A549 (cell line): ENCODE measurements at places on chromosomes 7 and 10. TPM values are rescaled to one million over a fixed set of nuclear protein-coding genes. Genes with fewer than 3 reads are reported as not detected.

DNA sequence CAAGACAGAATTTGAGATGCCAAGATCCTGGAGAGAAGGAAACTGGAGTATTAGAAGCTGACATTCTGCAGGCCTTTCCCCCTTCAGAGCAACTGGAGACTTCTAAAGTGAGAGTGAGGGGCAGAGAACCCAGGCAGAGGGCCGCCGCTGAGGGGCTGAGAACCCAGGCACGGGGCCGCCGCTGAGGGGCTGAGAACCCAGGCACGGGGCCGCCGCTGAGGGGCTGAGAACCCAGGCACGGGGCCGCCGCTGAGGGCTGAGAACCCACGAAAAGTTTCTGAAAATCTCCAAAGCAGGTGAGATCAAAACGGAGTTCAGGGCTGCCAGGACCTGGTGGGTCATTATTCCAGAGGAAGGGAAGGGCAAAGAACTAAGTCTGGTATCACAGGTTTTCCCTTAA is 126.2 kb downstream of the DLG5 start:
- no peak for DNase-seq

HOXA6 gene
- polyA plus RNA-seq = 1.6 to 2.2 TPM (median 2.1 TPM) in 3 replicates

GRCh38 chr10:5466451-5467206 is 32.7 kb downstream of the CALML5 start:
- no peak for DNase-seq

DNA sequence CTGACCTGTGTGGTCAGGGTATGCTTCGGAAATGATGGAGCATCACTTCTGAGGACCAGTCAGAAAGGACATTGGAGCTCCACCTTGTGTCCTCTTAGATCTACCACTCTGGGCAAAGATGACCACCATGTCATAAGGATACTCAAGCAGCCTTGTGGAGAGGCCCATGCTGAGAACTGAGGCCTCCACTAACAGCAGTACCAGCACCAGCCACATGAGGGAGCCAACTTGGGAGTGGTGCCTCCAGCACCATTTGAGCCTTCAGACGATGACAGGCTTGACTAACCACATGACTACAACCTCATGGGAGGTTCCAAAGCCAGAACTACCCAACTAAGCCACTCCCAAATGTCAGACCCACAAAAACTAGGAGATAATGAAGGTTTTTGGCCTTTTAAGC is 116.0 kb downstream of the NPTX2 start:
- peak; percentile 81 for DNase-seq

DNA sequence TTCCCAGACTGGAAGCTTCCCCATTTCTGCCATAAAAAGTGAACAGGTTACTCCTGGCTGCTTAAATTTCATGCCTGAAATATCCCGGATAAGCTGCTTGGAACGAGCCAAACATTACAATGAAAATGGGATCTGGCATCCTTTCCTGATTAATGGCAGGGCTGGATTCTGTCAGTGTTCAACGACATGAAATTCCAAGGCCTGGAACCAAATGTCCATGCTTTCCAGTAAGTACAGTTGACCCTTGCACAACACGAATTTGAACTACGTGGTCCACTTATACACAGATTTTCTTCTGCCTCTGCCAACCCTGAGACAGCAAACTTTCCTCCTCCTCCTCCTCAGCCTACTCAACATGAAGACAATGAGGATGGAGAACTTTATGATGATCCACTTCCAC is 65.4 kb downstream of the SGMS1 start:
- no peak for DNase-seq

- DNase-seq = peak; percentile 48
These were observed at the start of gene FUOM for GRCh38 chr10:133357285-133358161. FUOM (minus strand) TSS chr10:133358019; CDS start chr10:133358007, 12 bp downstream.

DNA sequence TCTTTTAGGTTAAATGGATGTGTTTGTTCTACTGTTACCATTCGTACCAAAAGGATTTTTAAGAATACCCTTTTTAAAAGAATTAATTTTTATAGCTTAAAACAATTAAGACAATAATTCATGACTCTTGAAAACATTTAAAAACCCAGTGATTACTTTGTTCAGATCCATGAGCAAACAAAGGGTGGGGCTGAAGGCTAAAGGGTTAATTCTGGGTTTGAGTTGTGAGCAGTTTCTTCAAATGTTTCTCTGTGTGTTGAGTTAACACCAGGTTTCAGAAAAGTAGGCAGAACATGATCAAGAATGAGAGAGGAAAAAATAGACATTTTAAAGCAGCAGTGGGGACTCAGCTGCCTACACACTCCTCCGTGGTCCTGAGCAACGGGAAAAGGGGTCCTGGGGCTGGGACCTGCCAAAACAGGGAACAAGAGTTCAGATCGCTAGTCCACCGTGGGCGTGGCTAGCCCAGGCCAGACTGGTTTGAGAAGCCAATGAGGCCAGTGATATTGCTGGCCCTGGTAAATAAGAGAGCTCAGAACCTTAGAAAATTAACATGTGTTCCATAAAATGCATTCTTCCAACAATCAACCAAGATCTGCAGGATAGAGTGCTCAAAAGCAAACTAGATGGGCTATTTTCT is 14.9 kb upstream of the EZH2 start:
- DNase-seq = no peak

CPED1 gene
- polyA plus RNA-seq = not detected in 3 replicates

- no peak for DNase-seq
These were observed 73.4 kb downstream of the LHPP start for GRCh38 chr10:124534826-124535601.

DNA sequence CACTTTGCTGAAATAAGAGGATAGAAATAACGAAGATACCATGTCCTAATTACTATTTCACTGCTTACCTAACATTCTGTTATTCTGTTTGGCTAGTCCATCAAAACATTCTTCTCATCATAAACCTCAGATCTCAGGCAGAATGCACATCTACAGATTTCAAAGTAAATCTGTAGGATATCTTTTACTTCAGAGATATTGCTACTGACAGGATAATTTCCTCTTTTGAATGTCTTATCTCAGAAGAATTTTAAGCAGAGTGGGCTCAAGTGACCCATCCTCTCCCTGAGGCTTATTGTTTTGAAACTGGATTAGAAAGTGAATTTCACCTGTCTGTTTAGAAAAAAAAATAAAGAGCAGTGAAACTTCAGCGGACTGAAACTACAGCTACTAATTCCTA is 83.6 kb downstream of the SEMA3C start:
- no peak for DNase-seq

GRCh38 chr7:107505997-107506673 is 36.3 kb downstream of the GPR22 start:
- no peak for DNase-seq

CFAP70 gene
- polyA plus RNA-seq = 0.28 to 0.34 TPM (median 0.32 TPM) in 3 replicates

C10orf62 gene
- polyA plus RNA-seq = 0.10 TPM in 1 of 3 replicates, not detected in the others

- DNase-seq = no peak
These were observed 92.8 kb upstream of the INSIG1 start for GRCh38 chr7:155204744-155205367.

RASSF4 gene
- polyA plus RNA-seq = 1.3 to 2.3 TPM (median 1.9 TPM) in 3 replicates

DNA sequence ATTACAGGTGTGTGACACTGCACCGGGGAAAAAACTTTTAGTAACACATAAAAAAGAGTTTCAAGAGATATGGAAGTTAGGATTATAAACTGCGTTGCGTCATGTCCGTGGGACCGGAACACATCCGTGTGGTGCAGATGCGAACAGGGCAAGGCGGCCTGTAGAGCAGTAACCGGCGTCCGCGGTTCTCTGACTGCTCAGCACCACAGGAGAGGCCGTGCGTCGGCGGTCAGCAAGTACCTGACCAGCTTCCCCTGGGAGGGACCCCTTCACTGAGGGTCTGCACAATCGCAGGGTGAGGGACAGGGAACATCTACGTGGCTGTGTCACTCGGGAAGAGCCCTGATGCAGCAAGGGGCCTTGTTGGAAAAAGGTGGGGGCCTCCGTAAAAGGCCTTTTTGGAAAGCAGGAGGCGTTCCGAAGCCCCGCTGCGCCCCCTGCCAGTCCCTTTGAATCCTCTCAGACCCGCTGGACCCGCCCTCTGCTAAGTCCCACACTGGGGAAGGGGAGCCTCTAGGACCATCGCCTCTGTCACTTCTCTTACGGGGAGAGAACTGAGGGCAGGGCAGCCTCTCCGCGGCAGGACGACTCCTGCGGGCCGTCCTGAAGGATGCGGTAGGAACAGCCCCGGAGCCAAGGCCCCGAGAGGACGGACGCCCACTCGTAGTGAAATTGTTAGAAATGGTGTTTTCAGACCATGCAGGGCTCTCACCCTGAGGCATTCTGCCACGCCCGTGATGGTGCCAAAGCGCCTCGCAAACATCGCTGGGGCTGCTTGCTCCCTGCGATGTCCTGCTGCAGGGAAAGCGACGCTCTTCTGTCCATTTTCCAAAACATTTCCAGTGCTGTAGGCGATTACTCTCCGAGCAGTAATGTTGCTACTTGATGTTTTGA is 771.6 kb upstream of the COBL start:
- DNase-seq = no peak
